ENCODE measurements at places on chromosomes 3 and 15.

- DNase-seq: no peak
These were observed 41.6 kb upstream of the IL20RB start for GRCh38 chr3:136916223-136916622.

GRCh38 chr15:41870689-41871081 is 23.2 kb downstream of the SPTBN5 start:
- DNase-seq: peak; percentile 18

DNA sequence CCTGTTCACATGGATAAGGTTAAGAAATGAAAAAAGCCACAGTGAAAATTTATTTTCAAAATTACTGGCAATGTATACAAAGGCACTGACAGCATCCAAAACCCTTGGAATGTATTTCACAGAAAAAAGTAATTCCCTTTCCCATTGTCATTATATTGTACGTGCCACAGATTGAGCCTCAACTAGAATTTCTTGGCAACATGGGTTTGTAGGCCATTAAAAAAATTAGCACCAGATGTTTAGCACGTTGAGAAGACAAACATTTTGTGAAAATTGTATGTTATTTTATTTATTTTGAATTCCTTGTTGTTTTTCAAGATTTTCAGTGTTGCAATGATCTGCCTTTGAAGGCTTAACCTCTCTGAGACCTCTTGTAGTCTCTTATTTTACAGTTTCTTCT is 76.3 kb upstream of the EPHB3 start:
- no peak for DNase-seq

- no peak for DNase-seq
These were observed 99.9 kb downstream of the APBA2 start for GRCh38 chr15:28985691-28986090.

GRCh38 chr3:57078344-57078634 is 17.8 kb downstream of the SPATA12 start:
- peak; percentile 53 for DNase-seq

DNA sequence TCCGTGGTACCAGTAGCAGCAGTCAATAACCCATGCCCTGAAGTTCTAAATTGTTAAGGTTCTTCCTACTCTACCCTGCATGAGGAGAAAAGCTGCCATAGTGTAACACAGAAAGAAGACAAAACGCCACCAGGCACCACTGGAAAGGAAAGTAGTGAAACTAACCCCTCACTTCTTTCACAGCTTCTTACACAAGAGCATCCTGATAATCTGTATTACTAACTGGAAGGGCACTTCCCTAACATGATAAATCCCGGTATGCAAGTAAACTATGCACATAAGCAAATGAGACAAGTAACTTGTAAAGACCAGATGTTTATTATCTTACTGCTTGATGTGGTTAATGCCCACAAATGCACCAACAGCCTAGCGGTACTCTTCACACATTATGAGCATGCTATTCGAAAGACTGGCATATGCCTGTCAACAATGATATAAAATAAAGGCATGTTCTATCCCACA is 141.3 kb downstream of the ADAM10 start:
- DNase-seq: peak; percentile 59

- DNase-seq: no peak
These were observed 3.1 kb downstream of the ABTB1 start for GRCh38 chr3:127675651-127676391.

DNA sequence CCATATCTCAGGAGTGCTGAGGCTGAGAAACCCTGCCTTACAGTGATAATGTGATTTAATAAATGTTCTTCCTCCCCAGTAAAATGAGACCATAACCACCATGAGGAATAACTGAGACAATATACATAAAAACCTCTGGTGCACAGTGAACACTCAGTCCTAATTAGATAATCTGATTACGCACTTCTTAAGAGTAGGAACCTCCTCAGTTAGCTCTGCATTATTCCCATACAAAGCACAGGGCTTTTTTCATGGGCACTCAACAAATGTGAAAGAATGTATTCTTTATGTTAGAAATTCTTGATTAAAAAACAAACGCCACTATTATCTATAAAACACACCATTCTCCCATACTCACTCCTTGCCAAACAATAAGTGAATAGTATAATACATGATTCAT is 97.0 kb downstream of the TNIK start:
- no peak for DNase-seq

GRCh38 chr3:43753741-43754715 is 63.3 kb downstream of the ABHD5 start:
- peak; percentile 93 for DNase-seq

DNA sequence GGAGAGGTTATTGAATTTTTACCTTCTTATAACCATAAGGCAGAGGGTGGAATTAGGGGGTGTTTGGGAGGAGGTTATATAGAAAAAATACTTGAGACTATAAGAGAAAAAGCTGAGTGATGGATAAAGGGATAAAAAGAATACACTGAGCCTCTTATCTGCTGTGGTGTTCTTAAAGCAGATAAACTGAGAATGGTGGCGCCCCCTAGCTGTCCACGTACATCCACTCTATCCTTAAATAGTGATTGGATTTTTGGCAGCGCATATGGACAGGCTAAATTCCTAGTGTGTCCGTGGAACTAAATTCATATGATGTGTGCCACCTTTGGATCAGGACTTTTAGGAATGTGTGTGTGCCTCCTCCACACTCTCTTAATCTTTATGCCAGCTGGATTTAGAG is 121.1 kb downstream of the OXSM start:
- DNase-seq: peak; percentile 18

DNA sequence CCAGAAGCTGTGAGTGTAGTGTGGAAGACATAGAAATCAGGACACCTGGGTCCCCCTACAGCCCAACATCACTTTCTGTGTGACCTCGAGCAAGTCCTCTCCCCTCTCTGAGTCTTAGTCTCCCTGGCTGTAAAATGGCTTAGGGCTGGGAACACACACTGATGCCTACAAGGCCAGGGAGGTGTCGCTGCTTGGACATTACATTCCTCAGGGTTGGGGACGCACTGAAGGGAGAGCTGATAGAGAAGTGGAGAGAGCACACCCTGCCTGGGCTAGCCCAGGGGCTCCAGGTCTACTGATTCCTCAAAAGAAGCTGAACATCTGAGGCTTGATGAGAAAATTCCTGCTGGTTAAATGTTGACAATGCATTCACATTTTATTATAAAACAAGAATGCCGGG is 6.3 kb upstream of the ALAS1 start:
- DNase-seq: no peak

GRCh38 chr3:187920913-187921312 is 175.6 kb upstream of the BCL6 start:
- no peak for DNase-seq

GRCh38 chr3:30634761-30635735 is 28.6 kb downstream of the TGFBR2 start:
- no peak for DNase-seq

DNA sequence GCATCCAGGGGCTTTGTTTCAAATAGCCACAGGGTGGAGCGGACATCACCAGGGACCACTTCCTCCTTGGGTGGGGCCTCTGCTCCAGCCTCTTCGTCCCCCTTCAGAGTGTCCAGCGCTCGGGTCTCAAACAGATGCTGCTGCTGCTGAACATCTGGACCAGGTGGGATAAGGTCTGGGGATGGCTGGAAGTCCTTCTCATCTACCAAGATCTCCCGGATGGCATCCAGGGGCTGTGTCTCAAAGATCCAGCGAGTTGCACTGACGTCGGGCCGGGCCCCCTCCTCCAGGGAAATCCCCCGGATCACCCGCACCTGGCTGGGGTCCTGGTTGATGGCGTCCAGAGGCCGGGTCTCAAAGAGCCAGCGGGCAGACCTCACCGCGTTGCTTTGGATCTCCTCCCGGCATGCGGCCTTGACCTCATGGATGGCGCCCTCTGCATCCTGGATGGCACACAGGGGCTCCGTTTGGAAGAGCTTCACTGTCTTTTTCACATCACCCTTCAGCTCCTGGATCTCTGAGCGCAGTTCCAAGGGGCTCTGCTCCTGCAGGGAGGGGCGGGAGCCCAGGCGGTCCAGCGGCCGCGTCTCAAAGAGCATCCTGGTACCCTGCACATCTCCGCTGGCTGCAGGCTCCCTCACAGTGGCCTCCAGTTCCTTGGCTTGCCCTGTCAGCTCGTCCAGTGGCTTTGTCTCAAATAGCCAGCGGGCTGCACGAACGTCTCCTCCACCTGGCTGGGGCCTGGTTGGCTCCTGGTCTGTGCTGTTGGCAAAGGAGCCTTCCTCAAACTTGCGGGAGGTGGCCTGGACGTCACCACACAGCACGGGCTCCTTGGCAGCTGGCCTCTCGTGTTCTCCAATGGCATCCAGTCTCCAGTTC is 3.9 kb downstream of the XIRP1 start:
- DNase-seq: no peak

GRCh38 chr3:192212335-192212734 is 515.0 kb downstream of the FGF12 start:
- DNase-seq: no peak

DNA sequence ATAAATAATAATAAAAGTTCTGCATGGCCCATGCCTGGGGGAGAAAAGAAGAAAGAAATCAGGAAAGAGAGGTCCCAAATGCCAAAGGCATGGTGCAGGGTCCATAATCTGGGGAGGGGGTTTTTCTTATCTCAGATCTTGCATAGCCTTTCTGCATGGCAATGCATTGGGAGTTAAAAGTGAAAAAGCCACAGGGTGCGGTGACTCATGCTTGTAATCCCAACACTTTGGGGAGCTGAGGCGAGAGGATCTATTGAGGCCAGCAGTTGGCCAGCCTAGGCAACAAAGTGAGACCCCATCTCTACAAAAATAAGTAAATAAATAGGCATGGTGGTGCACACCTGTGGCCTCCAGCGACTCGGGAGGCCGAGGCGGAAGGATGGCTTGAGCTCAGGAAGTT is 76.8 kb upstream of the GATA2 start:
- DNase-seq: no peak
